Activated T-cell treated with anti-CD3 and anti-CD28 coated beads, Interleukin-2, amount 50 U/mL, for 24 hours (primary cell): ENCODE measurements at places on chromosomes 5 and 9.

DNA sequence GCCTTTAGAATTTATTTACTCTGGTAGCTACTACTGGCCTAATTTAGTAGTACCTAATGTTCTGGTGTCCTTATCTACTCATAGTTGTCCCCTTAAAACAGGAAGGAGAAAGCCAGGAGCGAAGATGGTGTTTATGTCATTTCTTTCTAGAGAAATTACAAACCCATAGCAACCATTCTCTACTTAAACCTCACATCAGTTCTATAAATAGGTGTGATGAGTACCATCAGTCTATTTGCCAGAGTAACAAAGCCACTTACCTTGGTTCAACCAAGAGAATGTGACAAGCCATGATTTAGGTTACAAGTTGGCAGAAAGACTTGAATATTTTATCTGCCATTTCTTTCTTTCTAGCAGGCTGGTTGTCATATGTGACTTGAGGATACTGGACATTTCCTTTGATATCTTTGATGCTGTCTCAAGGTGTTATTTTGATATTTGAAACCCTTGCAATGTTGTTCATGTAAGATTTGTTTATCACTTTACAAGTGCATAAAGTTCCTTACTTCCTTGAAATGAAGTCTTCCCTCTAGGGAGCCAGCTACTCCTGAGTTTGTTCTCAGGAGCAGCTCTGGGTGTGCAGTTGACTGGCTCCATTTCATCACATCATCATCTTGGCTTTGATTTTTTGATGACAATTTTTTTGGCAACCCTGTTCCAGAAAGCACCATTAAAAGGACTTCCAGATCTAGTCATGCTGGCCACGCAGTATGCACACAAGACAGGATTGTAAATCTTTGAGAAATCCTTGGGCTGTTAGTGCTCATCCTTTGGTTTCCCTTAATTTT, 286.8 kb downstream of the ARHGAP26 start:
- no peak for DNase-seq

- no peak for DNase-seq
These were observed 18.6 kb downstream of the ZNF622 start for GRCh38 chr5:16446993-16447392.

GRCh38 chr9:34070606-34071324, 22.1 kb upstream of the UBAP2 start:
- no peak for DNase-seq

DNA sequence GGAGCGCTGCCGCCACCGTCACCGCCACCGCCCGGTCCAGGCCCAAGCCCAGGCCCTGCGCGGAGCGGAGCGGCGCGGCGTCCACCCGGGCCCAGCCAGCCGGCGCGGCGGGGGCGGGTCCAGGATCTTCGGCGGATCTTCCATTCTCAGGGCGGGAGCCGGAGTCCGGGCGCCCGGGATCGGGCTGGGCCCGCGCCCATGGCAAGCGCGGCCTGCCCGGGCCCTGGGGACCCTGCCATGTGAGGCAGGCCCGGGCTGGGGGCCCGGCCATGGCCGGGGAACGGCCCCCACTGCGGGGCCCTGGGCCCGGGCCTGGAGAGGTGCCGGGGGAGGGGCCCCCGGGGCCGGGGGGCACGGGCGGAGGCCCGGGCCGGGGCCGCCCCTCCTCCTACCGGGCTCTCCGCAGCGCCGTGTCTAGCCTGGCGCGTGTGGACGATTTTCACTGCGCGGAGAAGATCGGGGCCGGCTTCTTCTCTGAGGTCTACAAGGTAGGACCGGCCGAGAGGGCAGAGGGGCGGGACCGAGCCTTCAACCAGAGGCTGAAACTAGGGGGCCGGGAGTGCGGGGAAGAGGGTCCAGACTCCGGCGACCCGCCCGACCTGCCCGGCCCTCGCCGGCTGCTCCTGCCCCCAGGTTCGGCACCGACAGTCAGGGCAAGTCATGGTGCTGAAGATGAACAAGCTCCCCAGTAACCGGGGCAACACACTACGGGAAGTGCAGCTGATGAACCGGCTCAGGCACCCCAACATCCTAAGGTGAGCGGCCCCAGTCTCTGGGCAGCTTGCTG, 482 bp downstream of the TESK1 start:
- DNase-seq, result peak; percentile 58

GRCh38 chr9:100426530-100427365, at the start of gene MSANTD3:
TSS of gene MSANTD3 (plus strand) at chr9:100427143. CDS start at chr9:100441939, 14,796 bp downstream.
- peak; percentile 71 for DNase-seq

DNA sequence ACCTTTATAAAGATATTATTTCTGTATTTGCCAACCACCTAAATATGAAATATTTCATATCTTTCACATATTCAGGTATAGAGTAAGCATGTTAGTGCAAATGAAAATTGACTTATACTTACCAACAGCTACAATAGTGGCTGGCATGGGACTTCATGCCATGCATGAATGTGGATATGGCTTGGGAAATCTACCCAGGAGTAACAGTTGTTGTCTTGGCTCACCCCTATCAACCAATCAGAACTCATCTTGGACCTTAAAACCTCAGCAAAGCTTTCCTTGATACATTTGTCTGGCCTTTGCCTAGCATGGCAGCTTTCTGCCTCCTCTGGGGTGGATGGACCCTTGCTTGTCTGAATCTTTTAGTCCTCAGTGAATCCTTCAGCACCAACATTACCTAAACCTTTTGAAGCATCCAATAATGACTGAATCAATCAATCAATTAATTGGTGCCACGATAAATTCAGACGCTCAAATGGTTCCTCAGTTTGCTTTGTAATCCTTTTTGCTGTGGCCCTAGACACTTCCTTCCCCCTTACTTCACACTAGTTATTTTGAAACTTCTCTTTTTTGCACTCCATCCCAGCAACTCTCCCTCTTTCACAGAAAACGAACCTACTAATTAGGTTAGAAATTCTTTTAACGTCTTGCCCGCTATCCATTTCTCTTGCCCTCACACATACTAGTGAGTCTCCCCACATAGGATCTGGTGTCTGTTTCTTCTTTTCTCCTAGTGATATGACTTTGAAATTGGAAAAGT, 132.3 kb upstream of the ZNF608 start:
- no peak for DNase-seq

GRCh38 chr9:84583866-84584265, 85.7 kb upstream of the NTRK2 start:
- no peak for DNase-seq
